Bronchial epithelial cell (primary cell): ENCODE measurements at places on chromosomes 3 and 15. TPM values are rescaled to one million over a fixed set of nuclear protein-coding genes. Genes with fewer than 3 reads are reported as not detected.

DNA sequence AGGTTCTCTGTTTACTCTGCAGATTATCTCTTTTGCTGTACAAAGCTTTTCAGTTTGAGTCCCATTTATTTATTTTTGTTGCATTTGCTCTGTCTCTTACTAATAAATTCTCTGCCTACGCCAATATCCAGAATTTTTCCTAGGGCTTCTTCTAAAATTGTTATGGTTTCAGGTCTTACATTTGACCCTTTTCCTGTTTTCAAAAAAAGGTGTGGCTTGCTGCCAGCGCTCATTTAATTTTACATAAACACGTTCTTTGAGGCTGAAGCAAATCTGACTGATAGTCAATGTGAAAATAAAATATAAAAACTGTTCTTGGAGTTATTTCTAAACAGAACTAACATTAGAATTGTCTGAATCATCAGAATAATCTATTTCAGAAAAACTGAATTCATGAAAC is 32.1 kb downstream of the DCBLD2 start:
- DNase-seq, result no peak

DNA sequence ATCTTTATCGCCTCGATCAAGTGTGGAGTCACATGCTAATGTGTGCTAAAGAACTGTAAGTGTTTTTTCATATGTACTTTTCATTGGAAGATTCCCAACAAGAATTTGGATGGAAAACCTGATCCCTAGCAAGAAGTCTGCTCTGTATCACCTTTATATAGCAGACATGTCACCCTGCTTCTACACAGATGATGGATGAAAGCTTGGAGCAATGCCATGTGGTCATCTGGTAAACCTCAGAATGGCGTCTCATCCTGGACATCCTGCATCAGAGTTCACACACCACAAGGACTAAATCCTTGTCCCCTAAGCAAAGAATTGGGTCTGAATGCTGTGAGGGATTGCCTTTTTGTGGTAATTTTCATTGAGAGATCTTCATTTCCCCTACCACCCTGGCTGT is 42.1 kb upstream of the CTDSPL start:
- DNase-seq, result no peak

- DNase-seq, result no peak
Measured at GRCh38 chr3:109373933-109374332, 36.6 kb upstream of the DPPA4 start.

DNA sequence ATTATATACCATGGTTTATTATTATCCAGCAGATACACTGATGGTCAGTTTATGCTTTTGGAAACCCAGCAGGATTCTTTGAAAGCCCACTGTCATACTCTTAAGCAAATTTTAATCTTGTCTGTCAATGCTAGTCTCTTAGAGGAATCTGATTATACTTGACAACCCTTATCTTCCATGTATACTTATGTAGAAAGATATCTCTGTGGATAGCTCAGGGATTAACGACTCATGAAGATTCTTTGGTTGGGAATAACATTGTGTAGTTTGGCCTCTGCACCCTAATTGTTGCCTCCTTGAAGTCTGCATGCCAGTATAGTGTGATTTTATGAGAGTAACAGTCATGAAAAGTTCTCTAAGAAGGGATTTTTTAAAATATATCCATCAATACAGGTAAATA is 33.0 kb downstream of the FILIP1L start:
- DNase-seq, result no peak

GRCh38 chr3:195543500-195544229 is 540 bp upstream of the PPP1R2 start:
- no peak for DNase-seq

DNA sequence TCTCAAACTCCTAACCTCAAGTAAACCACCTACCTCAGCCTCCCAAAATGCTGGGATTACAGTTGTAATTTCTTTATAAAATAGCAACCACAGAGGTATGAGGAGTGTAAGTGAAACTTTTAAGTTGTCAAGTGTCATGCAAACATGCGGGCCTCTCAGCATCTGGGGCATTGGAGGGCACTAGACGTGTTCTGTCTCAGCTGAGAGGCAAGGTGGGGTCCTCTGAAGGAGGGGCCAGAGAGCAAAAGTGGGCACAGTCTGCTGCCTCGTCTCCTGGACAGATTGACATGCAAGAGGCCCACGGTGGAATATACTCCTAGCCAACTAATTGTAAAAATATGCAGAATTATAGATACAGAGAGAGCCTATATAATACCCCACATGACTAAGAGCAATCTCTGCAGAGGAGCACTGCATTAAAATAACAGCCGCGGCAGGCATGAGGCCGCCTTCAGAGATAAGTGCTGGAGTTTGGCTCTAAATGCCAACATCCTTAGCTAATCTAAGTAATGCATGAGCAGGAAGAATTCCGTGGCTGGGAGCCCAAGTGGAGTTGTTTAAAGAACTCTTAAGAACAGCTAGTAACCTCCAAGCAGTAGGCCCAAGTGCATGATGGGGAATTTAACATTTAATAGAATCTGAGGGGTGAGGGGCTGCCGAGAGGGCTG is 87.8 kb upstream of the RNU6-1 start:
- peak; percentile 57 for DNase-seq

KATNBL1 gene
- total RNA-seq, result 44.0 and 52.1 TPM in 2 replicates

DNA sequence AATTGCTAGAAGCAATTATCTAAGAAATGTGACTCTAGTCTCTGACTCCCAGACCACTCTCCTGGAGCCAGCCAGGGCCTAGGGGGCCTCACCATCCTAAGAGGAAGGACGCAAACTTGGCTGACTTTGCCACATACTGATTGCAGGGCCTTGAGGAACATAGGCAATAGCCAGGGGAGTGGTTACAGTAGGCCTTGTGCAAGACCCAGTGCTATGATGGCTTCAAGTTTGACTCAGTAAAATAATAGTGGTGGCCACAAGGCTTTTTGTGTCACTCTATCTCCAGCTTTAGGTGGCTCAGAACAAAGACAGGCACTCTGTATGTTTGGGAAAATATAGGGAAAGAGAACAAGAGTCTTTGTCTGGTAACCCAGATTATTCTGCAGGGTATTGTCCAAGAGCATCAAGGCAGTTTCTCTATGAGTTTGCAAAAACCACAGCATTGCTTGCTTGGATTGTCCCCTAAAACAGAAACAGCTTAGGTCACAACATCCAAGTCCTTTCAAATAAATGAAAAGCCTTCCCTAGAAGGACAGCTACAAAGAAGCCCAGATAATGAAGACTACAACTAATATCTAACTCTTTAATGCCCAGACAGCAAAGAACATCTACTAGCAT is 631.5 kb downstream of the PYDC2 start:
- no peak for DNase-seq

EPB42 gene
- not detected in 2 replicates for total RNA-seq

- DNase-seq, result no peak
Measured at GRCh38 chr3:83034806-83035703, 1273.6 kb upstream of the GBE1 start.

DNA sequence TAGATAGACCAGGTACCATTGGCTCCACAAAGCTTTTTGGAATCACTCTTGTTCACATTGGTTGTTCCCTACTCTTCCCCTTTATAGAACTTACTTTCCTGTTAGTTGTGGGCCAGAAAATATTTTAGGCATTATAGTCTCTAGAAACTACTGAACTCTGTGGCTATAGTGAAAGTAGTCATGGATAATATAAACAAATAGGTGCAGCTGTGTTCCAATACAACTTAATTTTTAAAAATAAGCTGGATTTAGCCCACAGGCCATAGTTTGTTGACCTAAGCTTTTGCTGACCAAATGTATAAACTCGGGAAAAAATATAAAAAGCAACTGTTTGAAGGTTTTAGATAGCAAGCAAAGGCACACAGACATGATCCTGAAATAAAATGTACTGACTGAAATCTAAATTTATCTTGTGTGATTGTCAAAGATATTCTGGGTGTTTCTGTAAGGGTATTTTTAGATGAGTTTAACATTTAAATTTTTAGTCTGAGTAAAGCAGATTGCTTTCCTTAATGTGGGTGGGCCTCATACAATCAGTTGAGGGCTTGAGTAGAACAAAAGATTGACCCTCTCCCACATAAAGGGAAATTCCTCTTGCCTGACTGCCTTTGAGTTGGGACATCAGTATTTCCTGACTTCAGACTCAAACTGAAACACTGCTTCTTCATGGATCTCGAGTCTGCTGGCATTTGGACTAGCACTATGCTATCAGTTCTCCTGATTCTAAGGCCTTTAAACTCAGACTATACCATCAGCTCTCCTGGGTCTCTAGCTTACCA is 13.2 kb downstream of the IQCB1 start:
- no peak for DNase-seq

ATG3 gene
- total RNA-seq, result 73.2 and 106 TPM in 2 replicates

DNA sequence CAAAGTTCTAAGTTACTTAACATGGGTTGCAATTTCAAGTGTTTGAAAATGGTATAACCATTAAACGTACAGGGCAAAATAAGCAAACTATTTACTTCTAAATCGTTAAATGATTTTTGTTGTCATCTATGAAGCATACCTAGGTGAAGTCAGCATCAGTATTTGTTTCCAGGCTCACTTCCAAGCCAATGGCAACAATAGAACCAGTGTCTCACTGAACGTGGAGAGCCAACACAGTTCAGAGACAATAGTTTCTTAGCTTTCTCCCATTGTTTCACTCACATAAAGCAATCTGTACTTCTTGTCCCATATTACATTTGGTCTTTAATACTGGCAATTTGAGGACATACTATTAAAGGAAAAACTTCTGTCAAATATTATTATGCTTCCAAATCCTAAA is 397.2 kb downstream of the MECOM start:
- DNase-seq, result no peak

DNA sequence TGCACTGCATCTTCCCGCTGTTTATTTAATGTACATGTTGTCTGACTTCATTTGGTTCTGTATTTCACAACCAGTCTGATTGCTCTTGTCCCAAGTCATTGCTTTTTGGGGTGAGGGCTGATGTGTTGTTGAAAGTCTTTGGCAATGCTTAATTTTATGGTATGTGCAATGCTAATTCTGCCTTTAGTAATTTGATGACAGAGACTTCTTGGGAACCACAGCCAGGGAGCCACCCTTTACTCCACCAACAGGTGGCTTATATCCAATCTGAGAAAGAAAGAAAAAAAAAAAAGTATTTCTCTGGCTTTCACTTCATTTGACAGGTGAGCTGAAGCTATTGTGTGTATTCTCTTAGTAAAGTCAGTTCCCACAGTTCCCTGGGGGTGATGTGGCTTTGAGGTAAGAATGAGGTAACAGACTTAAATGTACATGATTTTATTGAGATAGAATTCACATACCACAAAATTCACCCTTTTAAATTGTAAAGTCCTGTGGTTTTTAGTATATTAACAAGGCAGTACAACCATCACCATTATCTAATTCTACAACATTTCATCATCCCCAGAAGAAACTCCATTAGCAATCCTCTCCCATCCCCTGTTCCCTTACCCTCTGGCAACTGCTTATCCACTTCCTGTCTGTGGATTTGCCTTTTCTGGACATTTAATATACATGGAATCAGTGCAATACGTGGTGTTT is 97.3 kb downstream of the SLCO3A1 start:
- DNase-seq, result peak; percentile 63

DNA sequence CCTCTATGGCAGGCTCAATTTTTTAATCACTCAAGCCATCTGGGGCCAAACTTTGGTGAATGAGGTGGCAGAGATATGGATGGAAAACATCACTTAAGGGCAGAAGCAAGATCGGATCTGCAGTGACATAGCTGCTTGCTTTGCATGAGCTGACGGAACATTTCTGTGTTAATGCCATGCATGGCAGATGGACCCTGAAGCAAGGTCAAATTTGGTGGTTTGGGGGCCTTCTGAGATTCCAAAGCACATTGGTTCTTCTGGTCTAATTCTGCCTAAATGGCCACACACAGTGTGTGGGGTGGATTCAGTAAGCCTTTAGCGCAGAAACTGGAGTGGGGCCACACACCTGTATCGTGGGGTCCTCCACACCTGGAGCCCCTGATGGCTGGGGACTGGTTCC is 38.3 kb upstream of the BCL2L10 start:
- DNase-seq, result no peak

GRCh38 chr3:34351882-34352777 is 553.7 kb downstream of the PDCD6IP start:
- DNase-seq, result no peak

GRCh38 chr3:152706991-152707713 is 127.8 kb upstream of the P2RY1 start:
- DNase-seq, result no peak
